ENCODE measurements at places on chromosomes 5 and 9.

DNA sequence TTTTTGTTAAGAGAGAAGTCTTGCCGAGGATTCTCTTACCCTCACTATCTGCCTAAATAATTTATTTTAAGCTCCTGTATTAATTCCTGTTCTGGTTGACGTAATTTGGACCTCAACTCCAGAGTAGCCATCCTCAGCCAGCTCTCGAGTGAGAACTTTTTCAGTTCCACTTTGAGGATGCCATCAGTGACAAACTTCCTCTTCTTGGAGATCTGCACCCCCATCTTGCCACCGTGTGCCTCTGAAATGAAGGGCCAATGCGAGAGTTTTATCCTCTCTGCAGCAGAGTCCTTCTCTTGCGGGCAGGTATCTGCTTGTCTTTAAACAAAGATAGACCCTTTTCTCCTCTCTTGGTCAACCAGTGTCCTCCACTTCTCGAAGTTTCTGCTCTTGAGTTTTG is 19.5 kb upstream of the TMEM174 start:
- DNase-seq: no peak

DNA sequence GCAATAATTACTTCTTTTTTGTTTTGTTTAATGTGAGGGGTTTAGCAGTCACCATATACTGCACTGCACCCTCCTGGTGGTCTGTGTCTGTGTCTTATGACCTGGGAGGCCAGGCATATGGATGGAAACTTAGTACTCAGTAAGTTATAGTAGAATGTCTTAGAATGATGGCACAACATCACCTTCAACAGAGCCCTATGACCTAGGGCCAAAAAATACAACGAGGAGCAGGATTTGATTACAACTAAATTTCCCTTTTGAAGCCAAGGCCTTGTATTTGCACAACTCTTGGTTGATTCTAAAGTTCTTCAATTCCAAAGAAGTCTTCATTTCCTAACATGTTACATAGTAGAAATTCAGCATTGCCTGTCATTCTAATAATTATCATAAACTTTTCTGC is 422.1 kb upstream of the PIK3R1 start:
- DNase-seq: no peak

DNA sequence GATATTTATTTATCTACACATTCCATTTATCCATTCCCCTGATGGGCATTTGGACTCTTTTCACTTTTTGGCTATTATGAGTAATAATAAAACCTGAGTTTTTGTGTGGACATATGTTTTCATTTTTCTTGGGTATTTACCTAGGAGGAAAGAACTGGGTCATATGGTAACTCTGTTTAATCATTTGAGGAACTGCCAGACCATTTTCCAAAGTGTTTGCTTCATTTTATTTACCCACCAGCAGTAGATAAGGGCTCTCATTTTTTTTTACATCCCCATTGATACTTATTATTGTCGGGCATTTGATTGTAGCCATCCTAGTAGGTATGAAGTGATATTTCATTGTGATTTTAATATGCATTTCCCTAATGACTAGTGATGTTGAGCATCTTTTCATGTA is 7.7 kb upstream of the PTPDC1 start:
- no peak for DNase-seq

- no peak for DNase-seq
Measured at GRCh38 chr5:154163327-154164248, 26.9 kb upstream of the GALNT10 start.

DNA sequence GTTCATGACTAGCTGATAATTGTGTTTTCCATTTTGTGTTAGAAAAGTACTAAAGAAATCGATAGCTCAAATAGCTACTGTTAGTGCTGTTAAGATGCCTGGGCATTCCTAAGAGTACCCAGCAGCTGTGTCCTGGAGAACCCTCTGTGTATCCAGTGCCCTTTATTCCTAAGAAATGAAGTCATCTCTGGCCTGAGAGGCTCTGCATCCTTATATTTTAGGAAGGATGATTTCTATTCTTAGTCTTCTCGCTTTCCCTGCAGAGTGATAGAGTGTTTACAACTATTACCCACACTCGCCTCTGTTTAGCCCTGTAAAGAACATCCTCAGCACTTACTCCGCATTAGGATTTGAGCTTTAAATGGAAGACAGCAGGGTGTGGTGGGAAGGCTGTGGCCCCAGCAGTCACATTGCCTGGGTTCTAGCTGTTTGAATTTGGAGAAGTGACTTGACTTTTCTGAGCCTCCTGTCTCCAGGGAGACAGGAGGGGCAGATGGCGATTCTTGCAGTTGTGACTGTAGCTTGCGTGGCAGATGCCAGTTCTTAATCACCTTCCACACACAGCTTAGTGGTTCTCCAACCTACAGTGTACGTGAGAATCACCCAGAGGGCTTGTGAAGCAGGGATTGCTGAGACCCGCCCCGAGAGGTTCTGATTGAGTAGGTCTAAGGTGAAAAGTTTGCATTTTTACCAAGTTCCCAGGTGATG is 177.2 kb upstream of the PITX1 start:
- no peak for DNase-seq

DNA sequence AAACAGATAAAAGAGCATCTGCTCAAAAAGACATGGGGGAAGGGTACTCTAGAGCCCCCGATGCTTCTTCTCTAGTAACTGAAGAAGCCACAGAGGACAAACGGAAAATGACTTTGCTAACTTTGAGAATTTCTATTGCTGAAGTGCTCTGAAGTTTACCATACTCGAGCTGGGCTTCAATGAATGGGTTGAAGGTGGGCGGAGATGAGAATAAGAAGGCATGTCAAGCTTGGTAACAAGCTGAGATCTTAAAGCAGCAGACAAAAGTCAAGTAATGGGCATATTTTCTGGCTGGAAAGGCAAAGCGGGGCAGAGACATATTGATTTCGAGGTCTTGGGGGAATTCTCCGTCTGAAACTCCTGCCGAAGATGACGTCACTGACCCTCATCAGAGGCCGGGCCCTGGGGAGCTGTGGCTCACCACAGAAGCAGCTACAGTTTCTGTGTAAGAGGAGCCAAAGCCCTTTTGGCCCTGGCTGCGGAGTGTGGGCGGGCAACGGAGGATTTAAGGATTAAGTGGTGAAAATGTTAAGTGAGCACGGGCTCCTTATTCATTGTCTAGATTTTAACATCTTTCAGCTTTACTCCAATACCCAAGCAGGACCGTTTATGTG is 115.8 kb upstream of the SLIT3 start:
- DNase-seq: no peak

DNA sequence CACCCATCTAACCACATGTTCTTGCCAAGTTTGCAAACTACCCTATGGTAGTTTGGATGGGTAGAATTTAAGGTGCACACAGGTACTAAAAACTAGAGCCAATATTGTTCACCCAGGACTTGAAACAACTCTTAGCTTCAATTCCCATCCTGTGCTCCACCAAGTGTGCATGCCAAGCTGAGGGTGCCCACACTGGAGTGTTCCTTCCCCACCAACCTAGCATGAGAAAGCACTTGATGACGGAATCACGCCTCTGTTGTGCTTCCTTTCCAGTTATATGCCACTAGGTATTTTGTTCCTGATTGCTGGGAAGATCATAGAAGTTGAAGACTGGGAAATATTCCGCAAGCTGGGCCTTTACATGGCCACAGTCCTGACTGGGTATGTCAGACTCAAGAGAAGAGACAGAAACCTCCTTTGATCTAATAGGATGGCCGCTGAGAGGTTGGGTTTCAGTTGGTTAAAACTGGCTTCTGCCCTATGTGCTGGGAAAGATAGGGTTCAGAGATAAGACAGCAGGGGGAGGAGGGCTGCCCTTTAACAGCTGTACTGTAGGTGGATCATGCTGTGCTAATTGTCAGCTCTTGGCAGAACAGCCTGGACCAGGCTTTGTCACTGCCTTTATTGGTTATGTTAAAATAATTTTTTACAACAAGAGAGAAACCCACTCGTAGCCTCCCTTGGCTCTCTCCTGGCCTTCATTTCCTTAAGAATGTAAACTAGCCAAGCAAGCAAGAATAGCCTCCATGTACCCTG is 83.5 kb downstream of the SLC1A1 start:
- DNase-seq: no peak

DNA sequence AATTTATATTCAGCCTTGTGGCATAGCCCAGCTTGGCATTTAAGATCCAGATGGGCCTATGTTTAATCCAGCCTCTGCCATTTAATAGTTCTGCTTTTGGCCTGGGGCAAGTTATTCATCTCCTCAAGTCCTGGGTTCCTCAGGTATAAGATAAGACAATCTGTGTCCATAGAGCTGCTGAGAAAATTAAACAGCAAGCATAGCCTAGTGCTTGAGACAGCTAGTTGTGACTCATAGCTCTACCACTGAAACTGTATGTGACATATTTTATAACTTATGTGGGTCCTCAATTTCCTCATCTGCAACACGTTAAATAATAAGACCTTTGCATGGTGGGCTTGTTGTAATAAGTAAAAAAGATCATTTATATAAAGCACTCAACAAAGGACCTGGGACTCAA is 53.3 kb upstream of the ATP10B start:
- DNase-seq: no peak
